ENCODE measurements at places on chromosomes 2 and 18.

DNA sequence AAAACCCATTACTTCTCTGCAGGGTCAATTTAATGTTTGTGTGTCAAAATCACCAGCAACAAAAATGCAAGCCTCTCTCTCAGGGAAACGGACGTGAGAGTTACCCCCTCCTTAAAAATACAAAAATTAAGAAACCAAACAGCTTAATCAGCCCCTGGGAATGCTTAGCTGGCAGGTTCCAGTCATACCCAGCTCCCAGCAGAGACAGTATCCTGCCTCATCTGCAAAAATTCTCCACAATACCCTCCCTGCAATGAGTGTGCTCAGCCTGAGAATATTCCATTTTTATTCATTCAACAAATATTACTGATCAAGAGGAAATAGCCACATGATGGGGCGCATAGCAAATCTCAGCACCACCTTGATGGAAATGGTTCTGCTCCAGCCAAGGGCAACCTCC is 36.3 kb downstream of the ST8SIA5 start:
- no peak for DNase-seq

GRCh38 chr18:56661360-56662062 is 10.4 kb downstream of the WDR7 start:
- DNase-seq, result no peak

DNA sequence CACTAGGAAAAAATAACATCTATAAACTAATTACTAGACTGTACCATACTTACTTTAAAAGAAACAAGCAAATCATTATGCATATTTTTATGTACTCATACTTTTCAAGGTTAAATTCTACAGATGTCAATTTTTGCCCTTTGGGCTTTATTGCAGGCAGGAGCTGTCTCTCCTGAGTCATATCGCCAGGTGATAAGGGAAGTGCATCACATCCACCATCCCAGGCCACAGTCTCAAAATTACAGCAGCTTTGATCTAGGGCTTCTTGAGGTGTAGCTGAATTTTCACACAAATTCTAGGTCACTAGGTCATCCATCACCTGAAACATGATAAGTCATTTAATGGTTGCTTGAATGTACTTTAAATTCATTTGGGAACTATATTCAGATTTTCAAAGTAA is 38.4 kb upstream of the FRZB start:
- no peak for DNase-seq

DNA sequence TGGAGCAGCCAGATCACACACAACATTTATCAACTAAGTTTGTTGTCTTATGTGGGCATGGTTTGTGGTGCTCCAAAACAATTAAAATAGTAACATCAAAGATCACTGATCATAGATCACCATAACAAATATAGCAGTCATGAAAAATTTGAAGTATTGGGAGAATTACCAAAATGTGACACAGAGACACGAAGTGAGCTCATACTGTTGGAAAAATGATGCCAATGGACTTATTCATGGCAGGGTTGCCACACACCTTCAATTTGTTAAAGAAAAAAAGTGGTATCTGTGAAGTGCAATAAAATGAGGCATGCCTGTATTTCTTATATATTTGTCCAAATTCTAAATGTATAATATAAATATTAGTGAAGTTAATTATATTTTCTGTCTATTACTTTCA is 42.9 kb upstream of the CABYR start:
- no peak for DNase-seq

DNA sequence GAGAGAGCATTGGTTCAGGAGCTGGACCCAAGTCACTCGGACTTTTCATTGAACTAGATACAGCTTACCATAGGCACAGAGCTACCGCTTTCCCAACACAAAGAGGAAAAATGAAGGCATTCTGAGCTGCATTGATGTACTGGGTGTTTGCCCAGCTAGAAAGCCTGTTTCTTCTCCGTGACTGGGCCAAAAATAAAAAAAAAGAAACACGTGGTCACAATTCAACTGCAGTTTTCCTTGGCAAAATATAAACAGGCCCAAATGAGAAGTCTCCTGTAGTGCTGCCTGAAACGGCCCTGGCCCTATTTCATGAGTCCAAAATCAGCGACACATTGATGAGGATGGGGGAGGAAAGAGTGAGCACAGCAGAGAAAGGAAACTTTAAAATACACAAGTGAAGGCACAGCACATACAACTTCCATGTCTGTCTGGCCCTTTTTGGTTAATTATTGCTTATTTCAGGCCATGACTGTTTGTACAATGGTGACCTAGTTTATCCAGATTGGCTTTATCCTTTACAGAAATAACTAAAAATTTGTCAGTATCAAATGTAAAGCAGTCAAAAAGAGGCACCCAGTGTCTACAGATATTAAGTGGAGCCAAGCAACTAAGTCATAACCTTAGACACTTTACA is 179.7 kb downstream of the ICOS start:
- DNase-seq, result peak; percentile 45

GRCh38 chr2:74540291-74540690 is 10.6 kb downstream of the HTRA2 start:
- DNase-seq, result no peak

GRCh38 chr2:242058116-242058680 is 188.7 kb downstream of the RTP5 start:
- DNase-seq, result no peak

DNA sequence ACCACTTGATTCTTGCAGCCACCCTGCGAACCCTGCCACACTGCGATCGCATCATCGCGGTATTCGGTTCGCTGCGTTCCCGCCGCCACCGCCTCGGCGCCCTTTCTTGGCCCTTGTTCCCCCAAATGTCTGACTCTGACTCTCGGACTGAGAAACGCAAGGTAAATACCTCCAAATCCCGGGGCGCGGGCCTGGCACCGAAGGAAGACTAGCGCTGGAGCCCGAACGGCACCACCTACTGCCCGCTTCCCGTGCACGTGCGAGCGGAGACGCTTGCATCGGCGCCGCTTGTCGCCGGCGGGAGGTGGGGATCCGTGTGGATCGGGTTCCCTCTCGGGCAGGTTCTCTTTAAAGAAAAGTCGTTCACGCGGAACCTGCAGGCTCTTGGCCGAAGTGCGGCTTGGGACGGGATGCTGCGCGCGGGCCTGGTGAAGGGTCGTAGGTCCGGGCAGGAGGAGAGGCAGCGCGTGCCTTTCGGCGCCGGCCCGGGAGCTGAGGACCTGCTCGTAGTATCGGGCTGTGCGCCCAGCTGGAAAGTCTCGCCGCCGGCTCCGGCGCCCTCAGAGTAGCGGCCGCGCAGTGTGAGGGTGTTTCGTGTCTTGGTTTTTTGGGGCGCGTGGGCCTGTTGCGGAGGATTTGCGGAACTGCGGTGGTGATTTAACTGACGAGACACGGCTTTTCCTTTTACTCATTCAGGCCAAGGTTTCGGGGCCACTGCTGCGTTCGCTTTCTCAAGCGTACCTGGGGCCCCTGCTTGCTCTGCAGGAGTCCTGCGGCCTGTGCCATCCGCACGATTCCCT is 514 bp downstream of the BCL2L11 start:
- DNase-seq, result peak; percentile 49

GRCh38 chr2:5020116-5020875 is 671.9 kb upstream of the SOX11 start:
- DNase-seq, result no peak

- DNase-seq, result no peak
These were observed 57.9 kb downstream of the TLK1 start for GRCh38 chr2:171102802-171103201.

DNA sequence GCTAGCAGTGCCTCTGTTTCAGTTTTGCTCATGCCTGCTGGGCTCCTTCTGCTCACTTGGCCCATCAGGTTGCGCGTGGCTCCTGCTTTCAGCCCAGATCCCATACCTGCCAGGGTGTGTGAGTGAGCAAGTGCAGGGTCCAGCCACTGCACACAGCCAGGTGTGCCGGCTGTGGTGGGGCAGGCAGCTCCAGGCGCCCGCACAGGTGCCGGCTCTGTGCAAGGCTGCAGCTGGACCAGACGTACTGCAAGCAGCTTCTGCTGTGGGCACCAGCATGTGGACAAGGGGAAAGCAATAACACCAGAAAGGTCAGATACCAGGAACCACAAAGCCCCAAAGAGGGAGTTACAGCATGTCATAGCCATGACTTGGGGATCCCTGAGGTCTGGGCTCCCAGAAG is 5.6 kb upstream of the PCARE start:
- DNase-seq, result no peak

DNA sequence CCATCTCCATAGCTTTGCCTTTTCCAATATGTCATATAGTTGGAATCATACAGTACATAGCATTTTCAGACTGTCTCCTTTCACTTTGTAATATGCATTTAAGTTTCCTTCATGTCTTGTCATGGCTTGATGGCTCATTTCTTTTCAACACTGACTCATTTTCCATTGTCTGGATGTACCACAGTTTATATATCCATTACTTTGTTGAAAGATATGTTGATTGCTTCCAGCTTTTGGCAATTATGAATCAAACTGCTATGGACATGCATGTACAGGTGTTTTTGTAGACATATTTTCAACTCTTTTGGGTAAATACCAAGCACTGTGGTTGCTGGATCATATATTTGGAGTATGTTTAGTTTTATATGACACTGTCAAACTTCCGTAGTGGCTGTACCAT is 26.3 kb downstream of the ACSL3 start:
- DNase-seq, result no peak

- DNase-seq, result peak; percentile 97
These were observed 22.2 kb downstream of the NFE2L2 start for GRCh38 chr2:177242121-177242987.

GRCh38 chr2:18156002-18156401 is 277.5 kb downstream of the KCNS3 start:
- no peak for DNase-seq

- DNase-seq, result no peak
These were observed at the start of gene CRACDL for GRCh38 chr2:98935777-98936352. TSS of gene CRACDL (minus strand) at chr2:98936225. CDS start at chr2:98846800, 89,425 bp downstream.

DNA sequence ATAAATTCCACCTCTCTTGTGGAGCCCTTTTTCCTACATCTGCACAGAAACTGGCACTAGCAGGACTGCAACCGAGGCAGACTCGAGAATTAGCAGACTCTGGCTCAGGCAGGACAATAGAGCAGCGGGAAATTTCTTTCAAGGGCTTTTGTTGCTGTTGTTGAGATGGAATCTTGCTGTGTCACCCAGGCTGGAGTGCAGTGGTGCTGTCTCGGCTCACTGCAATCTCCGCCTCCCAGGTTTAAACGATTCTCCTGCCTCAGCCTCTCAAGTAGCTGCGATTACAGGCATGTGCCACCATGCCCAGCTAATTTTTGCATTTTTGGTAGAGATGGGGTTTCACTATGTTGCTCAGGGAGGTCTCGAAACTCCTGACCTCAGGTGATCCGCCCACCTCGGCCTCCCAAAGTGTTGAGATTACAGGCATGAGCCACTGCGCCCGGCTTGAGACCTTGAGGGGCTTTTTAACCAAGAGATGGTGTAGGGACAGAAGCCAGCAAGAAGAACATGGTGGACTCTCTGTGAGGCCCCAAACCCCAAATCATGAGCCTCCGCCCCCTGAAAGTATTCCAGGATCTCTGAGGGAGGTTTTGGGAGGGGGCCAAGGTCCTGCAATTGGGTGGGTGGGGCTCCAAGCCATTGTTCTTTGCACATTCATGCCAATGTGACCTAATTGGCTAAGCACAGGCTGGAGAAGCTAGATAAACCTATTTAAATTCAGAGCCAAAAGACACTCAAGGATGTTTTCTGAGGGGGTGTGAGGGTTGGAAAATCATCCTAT is 68.4 kb upstream of the MSH2 start:
- DNase-seq, result no peak

- DNase-seq, result no peak
These were observed 45.2 kb upstream of the SCG2 start for GRCh38 chr2:223647258-223647952.

GRCh38 chr2:156311976-156312375 is 20.5 kb downstream of the NR4A2 start:
- no peak for DNase-seq

- DNase-seq, result no peak
These were observed 171.2 kb downstream of the C1D start for GRCh38 chr2:67891642-67892041.

DNA sequence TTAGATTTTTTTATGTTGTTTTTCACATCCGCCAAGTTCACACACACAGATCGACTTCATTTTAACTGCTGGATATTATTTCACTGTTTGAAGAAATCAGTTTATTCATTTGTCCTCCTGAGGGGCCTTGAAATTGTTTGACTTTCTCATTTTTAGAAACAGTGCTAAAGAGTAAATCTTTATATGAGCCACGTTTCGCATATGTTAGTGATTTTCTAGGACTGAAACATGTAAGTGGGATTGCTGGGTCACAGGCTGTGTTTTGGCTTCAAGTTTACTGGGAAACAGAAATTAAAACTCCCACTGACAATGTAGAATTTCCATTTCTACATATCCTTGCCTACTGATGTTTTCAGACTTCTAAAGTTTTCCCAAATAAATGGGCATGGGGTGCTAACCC is 363.8 kb downstream of the NCKAP5 start:
- DNase-seq, result no peak

DNA sequence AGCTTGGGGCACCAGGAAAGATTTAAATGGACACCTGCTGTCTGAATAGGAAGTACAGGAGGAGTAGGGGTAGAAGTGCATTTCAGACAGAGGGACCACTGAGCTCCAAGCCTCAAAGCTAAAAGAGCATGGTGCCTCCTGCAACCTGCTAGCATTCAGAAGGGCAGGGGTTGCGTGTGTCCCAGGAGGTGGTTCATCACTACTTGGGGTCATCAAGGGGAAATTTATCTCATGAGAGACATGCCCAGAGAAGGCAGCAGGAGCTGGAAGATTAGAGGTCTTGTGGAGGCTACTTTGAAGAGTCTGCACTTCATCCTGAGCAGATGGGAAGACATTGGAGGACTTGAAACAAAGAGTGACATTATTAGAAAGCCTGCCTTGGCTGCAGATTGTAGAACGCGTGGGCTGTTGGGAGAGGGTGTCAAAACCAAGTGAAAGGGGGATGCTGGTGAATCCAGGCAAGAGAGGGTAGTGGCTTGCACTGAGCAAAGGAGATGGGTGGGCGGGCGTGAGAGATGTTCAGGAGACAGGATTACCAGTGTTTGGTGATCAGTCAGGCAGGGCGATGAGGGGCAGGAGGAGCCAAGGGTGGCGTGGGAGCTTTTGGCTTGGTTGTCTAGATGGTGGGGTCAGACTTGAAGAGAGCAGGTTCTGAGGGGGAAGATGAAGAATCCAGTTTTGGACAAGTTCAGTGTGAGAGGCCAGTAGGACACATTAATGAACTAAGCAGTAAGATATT is 154.0 kb downstream of the DYSF start:
- DNase-seq, result no peak

- no peak for DNase-seq
These were observed 64.4 kb downstream of the SFXN5 start for GRCh38 chr2:73006969-73007710.

GRCh38 chr2:241851325-241852115 is 7.2 kb downstream of the PDCD1 start:
- no peak for DNase-seq

- DNase-seq, result no peak
These were observed 2.7 kb upstream of the SLC23A3 start for GRCh38 chr2:219172231-219173154.
